ENCODE measurements at places on chromosomes 4 and X.

- DNase-seq, result no peak
These were observed 51.5 kb downstream of the SPATA18 start for GRCh38 chr4:52102587-52102986.

DNA sequence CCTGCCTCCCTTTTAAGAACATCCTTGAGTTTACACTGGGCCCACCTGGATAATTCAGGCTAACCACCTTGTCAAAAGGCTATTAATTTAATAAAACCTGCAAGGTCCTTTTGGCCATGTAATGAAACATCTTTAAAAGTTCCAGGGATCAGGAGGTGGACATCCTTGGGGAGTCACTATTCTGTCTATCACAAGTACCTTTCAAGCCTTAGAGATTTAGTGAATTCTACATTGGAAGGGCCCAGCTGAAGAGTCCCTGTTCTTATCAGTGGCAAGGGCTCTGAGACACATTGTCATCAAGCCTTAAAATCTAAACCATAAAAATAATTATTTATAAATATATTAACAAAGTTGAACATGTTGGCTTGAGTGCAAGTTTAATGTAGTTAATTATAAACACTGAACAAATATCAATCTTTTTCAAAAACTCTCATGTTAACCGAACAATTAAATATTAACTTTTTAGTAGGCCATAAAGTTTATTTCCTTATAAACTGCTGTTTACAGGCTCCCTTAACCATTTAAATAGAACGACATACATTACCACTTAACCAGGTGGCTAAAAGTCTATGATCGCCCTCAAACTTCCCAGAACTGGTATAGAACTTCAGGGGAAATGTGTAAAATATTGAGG, 104.4 kb upstream of the CBR4 start:
- DNase-seq, result no peak

- no peak for DNase-seq
These were observed 8.4 kb upstream of the APLN start for GRCh38 chrX:129663171-129663570.

DNA sequence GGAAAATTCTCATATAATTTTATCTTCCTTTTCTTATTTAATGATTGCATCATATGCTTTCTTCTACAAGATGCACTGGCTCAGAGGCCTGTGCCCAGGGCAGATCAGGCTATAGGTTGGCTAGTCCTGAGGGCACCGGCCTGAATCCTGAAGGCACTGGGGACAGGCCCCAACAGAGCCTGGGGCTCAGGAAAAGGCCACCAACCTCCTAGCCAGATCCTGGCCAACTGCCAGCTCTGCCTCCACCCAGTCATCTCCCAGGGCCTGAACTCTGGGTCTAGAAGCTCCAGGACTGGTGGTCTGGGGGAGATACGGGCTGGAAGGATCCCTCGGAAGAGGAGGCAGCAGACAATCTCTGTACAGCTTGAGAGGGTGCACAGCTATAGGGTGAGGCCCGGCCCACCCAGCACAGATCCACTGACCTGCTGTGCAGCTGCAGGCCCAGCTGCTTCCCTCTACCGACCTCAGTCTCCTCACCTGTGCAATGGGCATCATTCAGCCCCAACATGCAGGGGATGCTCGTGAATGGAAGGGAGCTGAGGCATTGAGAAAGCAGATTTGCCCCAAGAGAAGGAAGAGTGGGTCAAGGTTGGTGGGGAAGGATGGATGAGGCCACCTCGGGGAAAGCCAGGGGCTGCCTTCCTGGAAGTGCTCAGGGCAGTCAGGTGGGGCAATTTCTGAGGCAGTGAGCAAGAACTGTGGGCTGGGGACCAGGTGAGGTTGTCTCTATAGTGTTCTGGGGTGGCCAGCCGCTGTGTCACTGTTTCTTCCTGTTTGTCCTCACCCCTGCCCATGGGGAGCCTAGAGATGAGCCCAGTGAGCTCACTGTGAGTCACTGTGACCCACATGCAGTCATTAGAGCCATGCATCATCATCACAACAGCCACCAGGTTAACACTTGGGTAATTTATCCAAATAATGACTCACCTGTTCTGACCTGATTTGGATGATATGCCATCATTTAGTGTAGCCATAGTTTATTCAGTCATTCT, 22.4 kb upstream of the XAGE2 start:
- no peak for DNase-seq

- DNase-seq, result no peak
These were observed 56.1 kb downstream of the RAPGEF2 start for GRCh38 chr4:159158985-159159384.

- no peak for DNase-seq
These were observed 9.3 kb downstream of the NKX1-1 start for GRCh38 chr4:1396806-1397455.

DNA sequence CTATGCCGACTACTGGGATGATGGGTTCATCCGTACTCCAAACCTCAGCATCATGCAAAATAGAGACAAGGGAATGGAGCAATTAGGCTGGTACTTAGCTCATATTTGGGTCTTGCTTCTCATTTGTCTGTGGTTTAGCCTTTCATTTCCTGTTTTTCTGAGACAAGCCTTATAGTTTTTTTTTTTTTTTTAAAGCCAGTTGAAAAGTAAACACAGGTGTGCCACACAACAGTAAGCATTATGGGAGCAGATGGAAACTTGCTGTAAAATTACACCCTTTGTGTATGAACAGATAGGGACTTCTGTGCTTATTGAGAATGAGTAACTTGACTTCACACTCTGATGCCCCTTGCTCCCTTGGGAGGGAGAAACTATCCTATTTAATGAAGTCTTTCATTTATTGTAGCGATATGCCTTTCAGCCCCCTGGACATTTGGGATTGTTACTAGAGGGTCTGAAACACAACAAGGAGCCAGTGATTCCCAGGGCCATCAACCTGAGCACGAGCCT, 13.7 kb downstream of the RASSF6 start:
- no peak for DNase-seq

GRCh38 chrX:1449036-1449822, 3.5 kb downstream of the ASMTL start:
- no peak for DNase-seq

Data from CD4-positive, alpha-beta T cell treated with Interleukin-4 for 1 hour (primary cell).